Omental fat pad (tissue), 4 donors: ENCODE measurements at places on chromosomes 4 and X.

DNA sequence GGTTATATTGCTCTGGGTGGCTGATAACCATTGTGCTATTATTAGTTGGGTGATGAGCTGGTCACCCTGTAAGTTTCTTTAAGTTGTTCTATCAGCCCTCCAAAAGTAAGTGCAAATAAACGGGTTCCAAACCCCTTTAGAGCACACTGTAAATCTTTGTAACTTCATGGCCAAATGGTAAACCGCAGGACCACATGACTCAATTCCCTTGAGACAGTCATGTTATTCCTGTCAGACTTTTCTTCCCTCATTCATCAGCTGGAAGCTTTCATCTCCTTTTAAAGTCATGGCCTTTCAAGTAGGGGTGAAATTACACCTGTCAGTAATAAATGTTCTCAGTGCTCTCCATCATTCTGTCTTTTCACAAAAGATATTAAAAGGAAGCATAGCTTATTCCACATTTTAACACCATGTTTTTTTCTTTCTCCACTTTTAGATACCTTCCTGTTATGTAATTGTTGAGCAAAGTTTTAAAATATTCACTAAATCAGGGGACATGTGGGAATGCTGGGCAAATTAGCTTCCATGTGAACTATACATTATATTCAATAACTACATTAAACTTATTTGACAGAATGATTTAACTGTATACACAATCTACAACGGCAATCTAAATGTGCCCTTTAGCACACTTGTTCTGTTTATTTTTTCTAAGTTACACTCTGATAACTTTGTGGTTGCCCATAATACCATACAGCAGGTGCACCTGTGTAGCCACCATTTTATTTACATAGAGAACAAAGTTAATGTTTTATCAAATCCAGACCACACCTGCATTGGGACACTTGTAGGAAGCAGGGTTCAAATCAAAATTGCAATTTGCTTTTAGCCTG lies 275.5 kb downstream of the CFAP299 start:
- no peak for DNase-seq

DNA sequence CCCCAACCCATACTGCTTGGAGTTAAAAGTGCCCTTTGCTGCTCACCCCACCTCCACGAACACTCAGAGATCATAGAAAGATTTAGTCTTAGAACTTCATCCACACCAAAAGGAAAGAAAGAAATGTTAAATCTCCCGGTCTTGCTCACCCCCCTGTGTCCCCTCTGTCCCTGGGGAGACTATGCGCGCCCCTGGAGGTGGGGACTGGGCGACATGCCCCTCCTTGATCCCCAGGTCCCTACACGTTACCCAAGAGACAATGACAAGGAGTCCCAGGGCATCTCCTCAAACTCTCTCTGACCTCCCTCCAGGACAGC lies 620 bp downstream of the ITM2A start:
- no peak for DNase-seq

GRCh38 chrX:13499736-13500135 lies 69.7 kb upstream of the EGFL6 start:
- no peak for DNase-seq

- DNase-seq: no peak
Observed at GRCh38 chrX:72041871-72042851, 89.6 kb downstream of the RTL5 start.

DNA sequence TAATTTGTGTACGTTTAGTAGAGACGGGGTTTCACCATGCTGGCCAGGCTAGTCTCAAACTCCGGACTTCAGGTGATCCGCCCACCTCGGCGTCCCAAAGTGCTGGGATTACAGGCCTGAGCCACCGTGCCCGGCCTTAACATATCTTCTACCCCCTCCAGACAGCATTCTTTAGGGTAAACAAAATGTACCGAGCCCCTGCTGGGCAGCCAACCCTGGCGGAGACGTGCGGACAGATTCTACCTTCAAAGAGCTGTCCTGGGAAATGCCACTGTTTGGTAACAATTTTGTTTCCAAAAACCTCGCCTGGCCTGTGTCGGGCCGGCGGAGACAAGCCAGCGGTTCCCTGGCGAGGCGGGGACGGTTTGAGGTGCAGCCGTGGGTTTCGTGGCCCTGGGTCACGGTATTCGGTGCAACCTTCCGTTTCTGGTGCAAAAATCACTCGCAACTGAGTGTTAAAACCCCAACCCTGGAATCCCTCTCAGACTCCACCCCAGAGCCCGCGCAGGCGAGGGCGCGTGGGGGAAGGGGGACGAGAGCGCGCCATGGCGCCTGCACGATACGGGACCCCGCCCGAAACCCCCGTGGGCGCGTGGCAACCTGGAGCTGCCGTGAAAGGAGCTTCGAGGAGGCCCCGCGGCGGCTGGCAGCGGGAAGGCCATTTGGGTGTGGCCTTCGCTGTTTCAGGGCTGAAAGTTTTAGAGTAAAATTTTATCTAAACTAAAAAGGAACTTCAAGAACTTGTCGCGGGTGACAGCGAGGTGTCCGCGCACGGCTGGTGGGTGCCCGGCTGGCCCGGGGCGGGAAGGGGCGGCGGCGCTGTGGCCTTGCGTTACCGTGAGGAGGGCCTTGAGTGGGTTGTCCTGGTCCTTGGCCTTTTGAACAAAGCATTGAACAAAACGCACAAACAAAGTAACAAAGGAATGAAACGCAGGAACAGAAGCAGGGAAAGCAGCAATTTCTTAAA lies 17.0 kb downstream of the MRFAP1 start:
- DNase-seq: no peak
